Activated naive CD8-positive, alpha-beta T cell treated with anti-CD3 and anti-CD28 coated beads, Interleukin-2, amount 10 ng/mL, durations not matched to agents 7 days and 5 days (primary cell): ENCODE measurements at places on chromosomes 3 and 15. TPM values are rescaled to one million over a fixed set of nuclear protein-coding genes. Genes with fewer than 3 reads are reported as not detected.

DNA sequence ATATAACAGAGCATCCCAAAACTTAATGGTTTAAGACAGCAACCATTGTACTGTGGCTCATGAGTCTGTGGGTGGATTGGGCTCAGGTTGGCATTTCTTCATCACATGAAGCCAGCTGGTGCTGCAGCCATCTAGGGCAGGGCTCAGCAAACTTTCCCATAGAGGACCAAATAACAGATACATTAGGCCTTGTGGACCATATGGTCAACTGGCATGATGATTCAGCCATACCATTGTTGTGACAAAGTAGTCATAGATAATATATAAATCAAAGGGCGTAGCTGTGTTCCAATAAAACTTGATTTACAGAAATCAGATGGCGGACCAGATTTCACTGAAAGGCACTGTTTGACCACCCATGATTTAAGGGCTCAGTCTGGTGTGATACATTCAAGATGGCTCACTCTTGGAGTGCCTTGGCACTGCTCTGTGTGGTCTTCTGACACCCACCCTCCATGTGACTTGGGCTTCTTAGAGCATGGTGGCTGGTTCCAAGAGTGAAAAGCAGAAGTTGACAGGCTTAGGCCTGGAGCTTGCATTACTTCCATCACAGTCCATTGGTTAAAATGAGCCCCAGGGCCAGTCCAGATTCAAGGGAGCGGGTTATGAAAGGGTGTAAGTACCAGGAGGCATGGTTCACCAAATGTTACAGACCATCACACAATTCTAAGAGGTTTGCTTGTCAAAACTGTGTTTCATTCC, 40.8 kb upstream of the BHLHE40 start:
- H3K4me1 ChIP-seq = peaks cover 21% of the 10 kb centered on the region
- H3K27me3 ChIP-seq = no peaks in the 10 kb centered on the region
- DNase-seq = no peak
- no peak overlapping the region for H3K27ac ChIP-seq

CAMK2N2 gene
- not detected for total RNA-seq

DNA sequence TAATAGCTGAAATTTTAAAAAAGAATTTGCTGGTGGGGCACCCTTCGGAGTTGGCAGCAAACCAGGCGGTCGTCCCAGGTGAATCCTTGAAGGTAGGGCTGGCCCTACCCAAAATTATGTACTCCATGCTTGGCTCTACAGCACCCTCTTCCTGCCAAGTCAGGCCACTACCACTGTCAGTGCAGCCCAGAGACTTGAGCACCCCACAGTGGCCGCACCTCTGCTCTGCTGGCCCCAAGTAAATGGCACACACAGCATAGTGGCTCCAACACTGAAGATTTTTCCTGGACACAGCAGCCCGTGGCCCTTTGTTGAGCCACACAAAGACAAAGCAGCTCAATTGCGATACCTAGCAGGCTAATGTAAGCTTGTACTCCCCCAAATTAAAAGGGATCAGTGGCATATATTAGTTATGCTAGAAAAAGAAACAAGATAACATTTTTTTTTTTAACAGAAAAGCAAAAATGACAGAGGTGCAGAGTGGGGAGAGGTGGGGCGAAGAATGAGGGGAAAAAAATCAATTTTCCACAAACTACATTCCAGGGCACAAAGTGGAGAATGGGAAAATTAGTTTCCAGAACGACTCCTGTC, 250.5 kb downstream of the UACA start:
- peaks cover 22% of the 10 kb centered on the region for H3K4me1 ChIP-seq
- peaks cover 23% of the 10 kb centered on the region for H3K36me3 ChIP-seq
- peaks cover 7% of the 10 kb centered on the region for H3K27me3 ChIP-seq
- H3K4me3 ChIP-seq = no peak overlapping the region
- DNase-seq = peak; percentile 69
- no peak overlapping the region for H3K27ac ChIP-seq

GABRG3 gene
- total RNA-seq = not detected

PPP2R3A gene
- total RNA-seq = 0.17 TPM
